ENCODE measurements at places on chromosomes 16 and 17. TPM values are rescaled to one million over a fixed set of nuclear protein-coding genes. Genes with fewer than 3 reads are reported as not detected.

The SLC35G6 gene
- not detected for total RNA-seq

The VAT1 gene
- 461 TPM for total RNA-seq

The CIITA gene
- total RNA-seq: 0.74 TPM

The TEX14 gene
- not detected for total RNA-seq

The PERCC1 gene
- not detected for total RNA-seq

All from fibroblast of the aortic adventitia (primary cell).